Anterior cingulate cortex (tissue), 58 donors: ENCODE measurements at places on chromosomes 6 and 20.

- DNase-seq = no peak
Observed at GRCh38 chr6:87919001-87919400, 128.6 kb upstream of the SPACA1 start.

- no peak for DNase-seq
Observed at GRCh38 chr20:14470977-14471661, 133.7 kb upstream of the FLRT3 start.

DNA sequence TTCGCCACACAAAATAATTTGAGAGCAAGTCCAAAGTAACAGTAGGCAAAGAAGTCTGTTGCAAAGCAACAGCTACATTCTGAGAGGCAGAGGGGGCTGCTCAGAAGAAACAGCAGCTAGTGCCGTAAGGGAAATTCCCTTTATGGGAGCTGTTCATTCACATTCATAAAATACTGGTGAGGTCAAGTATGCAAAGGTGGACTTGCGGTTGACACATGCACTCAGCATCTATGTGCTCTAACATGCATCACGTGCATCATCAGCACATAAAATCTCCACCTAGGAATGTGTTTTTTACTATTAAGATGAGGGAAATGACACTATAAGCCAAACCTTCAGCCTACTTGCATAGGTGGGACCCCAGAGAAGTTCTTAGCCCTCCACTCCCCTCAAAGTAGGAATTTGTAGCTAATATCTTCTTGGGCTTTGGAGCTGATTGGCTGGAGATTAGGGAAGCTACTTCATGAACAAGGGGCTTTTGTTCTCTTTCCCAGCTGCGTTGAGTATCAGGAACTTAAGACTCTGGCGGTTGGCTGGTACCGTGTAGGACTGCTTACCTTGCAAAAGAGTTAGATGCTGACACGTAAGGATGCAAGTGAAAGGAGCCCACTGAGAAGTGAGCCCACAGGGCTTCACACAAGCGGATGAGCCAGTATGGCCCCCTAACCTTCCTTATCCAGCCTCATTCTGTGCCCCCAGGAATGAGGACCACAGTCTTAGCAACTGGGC, 12.4 kb downstream of the CST3 start:
- no peak for DNase-seq

DNA sequence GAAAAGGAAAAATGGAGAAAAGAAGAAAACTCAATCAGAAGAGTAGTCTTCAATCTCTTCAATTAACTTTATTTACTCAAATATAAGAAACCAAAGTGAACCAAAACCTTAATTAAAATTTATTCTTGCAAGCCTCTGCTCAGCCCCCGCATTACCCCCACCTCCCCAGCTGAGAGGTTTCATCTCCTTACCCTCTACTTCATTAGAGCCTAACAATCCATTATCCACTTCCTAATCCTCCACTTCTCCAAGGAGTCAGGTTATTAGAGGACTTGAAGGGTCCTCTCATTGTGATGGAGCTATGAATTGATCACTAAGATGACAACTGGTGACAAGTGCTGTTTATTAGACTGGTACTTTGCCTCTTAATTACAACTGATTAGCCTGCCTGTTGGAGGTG, 956.5 kb downstream of the TFAP2A start:
- DNase-seq = no peak

DNA sequence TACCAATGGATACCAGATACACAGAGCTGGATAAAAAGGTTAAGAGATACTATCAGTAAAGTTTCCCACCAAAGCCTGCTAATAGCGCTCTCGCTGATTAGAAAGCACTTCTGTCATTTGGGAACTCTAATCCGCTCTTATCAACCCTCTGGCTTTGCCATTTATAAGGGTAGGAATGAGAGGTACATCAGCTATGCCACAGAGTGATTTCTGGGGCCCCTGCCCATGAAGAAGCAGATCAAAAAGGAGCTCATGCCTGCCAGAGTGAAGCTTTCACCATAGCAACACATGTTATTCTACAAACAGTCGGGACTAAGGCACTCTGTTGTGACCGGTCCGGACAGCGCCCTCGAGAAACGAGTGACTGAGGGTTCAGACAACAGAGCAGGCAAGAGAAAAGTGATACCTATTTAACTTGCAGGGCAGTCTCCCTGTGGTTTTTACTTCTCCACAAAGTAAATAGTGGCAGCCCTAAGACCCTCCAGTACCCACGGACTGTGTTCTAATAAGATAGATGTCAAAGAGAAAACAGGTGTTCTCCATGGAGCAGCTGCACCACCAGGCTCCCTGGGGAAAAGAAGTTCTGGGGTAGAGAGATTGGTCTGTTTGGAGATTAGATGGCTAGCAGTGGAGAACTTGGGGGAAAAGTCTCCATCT, 5.6 kb downstream of the TRAM2 start:
- no peak for DNase-seq

- no peak for DNase-seq
Observed at GRCh38 chr20:41411391-41411847, 44.8 kb upstream of the EMILIN3 start.

DNA sequence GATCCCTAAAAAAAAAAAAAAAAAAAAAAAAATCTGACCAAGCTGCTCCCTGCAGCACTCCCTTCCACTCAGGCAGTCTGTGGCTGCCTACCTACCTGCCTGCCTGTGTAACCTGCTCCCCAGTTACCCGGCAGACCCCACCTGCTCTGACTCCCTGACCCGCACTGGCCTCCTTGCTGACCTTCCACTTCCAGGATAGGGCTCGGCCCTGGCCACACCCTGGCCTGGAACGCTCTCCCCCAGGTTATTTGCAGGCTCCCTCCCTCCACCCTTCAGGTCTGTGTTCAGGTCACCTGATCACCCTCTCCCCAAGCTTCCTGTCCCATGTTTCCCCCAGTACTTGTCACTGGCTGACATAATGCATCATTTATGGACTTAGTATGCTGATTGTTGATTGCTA, 134.3 kb downstream of the SLC23A2 start:
- no peak for DNase-seq

- no peak for DNase-seq
Observed at GRCh38 chr6:133973109-133973971, 20.3 kb downstream of the TBPL1 start.

DNA sequence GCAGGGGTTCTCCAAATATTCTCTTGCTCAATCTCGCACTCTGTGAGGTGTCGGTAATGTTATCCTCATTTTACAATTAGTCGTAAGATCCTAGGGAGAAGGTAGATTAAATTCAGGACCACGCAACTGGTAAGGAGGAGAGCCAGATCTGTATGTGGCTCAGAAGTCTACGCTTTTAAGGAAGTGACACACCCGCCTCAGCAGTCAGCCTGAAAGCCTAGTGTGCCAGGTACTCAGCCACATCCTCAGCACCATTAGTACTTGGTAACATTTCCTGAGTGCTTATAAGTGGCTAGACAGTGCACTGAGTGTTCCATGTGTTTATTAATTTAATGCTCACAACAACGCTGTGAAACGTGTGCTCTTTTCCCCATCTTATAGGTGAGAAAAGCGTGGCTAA, 63.7 kb downstream of the DHX35 start:
- DNase-seq = no peak

GRCh38 chr6:44228836-44229235, 5.4 kb downstream of the SLC29A1 start:
- no peak for DNase-seq

- DNase-seq = no peak
Observed at GRCh38 chr6:89082486-89082891, 1.9 kb downstream of the PNRC1 start.

GRCh38 chr6:146901940-146902816, 302.0 kb upstream of the STXBP5 start:
- no peak for DNase-seq

DNA sequence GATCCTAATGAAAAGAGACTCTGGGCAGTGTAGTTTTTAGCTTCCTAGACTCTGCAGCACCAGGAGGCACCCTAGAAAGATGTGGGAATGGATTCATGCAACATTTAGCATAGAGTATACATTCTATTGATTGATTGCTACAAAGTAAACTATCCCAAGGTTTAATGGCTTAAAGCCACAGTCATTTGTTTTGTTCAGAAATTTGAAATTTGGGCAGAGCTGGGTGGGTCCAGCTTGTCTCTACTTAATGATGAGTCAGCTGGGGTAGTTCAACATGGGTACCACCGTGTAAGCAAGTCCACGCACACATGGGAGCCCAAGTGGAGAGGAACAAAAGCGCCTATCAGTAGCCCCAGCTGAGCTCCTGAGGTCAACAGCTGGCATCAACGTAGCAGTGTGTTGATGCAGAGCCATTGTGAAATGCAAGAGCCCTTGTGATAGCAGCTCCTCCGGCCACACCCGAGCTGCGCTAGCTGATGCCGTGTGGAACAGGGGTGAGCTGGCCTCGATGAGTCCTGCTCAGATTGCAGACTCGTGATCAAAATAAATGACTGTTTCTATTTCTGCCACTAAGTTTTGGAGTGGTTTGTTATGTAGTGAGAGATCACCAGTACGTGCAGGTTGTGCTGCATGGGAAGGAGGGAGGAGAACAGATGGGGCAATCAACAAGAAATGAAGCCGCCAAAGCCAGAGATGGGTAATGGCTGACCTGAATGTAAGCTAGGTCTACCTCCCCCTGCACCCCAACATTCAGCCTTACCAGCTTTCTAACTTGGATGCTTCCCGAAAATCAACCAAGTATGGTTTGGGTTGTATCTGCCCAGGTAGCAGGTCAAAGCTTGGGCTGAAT, 45.7 kb upstream of the TRAF3IP2 start:
- no peak for DNase-seq

DNA sequence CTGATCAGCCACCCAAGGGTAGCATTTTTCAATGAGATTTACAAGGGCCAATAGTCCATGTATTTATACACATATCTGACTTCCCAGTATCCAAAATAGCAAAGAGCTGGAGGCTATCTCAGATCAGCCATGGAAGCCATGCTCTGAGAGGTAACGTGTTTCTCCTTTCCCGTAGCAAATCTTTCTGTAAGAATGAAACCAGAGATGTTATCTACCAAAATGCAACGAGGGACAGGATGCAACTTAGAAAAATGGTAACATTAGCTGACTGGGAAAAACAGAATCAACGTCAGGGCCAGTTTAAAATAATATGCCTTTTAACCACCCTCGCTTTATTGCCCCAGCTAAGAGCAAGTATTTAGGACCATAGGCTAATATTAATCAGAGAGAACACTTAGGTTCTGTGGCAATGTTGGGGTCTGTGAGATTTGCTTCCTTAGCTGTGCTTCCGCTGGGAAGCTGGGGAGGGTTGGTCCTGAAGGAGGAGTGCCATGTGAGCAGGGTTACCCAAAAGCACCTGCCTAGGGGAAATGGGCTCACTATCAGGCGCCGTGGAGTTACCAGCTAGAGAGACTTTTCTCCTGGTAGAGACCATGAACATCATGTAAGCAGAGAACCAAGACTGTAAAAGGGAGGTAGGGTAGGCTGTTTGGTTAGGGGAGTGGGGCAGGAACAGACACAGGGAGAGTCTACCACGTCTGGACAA, 1.2 kb downstream of the ZNF831 start:
- DNase-seq = no peak

DNA sequence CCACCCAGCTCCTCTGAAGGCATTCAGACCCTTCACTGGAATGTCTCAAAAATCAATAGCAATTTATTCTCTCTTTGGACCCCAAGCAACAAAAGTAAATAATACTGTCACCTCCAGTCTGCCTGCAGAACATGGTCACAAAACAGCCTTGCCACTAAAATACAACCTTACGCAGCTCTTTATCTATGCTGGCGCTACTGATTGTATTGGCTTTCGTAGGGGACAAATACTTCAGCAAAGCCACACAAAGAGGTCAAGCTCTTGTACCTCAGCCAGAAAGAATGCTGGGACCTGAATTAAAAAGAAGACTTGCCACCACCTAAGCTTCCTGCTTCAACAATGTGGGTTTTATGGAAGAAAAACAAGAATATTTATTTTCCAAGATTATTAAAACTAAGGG, 57.2 kb downstream of the PRKN start:
- no peak for DNase-seq

DNA sequence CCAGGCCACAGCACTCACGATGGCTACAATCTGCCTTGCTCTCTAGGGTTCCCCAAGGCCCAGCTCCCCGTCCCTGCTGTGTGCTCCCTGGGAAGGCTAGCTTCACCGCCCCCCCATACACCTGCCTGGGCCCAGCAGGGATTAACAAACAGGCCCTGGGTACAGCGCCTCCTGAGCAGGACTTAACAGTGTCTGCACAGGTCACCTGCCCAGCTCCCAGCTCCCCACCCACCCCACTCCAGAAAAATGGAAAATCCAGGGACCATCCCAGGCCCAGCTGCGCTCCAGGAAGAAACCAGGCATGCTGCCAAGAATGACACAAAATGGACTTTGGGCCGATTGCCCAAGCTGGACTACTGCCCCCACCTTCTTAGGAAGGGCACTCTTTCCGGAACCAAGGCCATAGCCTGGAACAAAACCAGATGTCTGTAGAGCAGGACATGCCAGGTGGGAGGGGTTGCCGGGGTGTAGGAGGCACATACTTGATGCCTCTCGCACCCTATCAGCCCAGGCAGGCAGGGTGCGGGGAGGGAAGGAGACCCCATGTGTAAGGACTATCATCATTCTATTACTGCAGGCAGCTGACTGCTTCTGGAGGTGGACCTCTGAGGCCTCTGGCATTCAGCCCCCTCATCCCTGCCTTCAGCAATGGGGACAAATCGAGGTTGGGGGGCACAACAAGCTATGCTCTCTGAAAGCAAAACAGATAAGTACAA, 104.9 kb downstream of the SNX5 start:
- DNase-seq = no peak

- no peak for DNase-seq
Observed at GRCh38 chr6:135298455-135298854, 117.3 kb downstream of the MYB start.

DNA sequence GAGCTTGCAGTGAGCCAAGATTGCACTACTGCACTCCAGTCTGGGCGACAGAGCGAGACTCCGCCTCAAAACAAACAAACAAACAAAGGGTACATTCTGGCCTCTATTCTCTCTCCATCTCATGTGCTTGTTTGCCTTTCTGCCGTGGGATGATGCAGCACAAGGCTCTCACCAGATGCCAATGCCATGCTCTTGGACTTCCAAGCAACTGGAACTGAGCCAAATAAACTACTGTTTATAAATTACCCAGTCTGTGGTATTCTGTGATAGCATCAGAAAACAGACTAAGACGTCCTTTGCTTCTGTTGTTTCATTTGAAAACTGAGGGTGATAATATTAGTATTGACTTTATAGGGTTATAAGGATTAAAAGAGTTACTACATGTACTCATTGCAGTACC, 3.6 kb upstream of the BRD2 start:
- DNase-seq = no peak

DNA sequence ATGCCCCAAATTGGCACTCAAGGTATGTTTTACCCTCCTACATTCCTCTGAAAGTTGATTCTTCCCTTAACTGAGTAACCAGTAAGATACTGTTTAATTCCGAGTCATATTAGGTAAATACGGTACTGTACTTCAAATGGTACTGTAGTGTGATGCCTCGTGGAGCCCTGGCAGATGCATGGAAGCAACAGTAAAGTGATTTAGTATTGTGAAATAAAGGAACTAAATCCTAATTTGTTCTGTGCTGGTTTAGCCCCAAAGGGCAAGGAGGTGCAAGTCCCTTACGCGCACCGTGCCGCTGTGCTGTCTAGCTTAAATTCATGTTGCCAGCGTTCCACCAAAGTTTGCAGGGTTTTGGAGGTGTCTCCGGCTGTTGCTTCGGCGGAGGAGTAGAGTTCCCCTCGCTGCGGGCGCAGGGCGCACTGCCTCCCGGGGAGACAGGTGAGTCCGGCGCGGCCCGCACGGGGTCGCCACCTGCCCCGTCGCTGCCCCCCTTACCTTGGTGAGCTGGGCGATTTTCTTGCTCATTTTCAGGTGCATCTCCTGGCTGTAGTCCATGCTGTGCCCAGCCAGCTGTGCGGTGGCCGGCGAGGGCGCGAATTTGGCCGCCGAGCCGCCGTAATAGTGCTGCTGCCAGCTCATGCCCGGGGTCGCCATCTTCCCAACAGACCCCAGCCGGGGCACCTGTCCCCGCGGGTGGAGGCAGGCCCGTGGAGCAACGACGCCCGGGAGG, 655 bp downstream of the FAM184A start:
- DNase-seq = no peak
